ENCODE measurements at places on chromosomes 1 and 21. TPM values are rescaled to one million over a fixed set of nuclear protein-coding genes. Genes with fewer than 3 reads are reported as not detected.

GRCh38 chr1:177600936-177601335 lies 368.9 kb downstream of the SEC16B start:
- no peak for ATAC-seq

DNA sequence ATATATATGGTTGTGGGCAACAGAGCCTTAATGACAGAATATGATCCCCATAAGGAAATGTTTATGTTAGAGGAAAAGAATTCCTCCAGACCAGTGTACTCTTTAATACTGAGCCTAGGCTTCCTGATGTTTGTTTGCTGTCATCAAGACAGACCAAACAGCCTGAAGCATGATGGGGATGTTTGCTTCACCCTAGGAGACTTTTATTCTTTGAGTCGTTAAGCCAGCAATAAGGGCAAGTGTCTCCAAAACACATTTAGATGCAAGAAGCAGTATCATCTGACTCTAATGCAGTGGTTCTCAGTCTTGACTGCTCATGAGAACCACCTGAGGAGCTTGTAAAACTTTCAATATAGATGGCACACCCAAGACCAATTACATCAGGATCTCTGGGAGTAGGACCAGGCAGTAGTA lies 33.1 kb downstream of the UBE2U start:
- no peak for ATAC-seq

DNA sequence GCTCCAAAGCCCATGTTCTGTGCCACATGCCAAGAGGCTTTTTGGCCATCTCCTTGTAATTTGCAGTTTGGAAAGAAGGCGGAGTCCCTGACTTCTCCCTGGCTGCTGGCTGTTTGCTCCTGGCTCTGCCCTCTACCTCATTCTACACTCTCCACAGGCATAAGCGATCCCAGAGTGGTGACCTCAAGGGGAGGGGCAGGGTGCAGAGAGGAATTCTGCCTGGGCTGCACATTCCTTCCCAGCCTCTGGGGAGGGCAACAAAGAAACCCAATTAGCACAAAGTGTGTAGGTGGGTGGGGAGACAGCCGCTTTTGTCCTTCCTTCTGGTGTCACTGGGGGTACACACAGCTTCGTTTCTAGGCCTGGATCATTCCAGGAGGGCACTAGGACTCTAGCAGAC lies 95.3 kb downstream of the HIVEP3 start:
- ATAC-seq: no peak

DNA sequence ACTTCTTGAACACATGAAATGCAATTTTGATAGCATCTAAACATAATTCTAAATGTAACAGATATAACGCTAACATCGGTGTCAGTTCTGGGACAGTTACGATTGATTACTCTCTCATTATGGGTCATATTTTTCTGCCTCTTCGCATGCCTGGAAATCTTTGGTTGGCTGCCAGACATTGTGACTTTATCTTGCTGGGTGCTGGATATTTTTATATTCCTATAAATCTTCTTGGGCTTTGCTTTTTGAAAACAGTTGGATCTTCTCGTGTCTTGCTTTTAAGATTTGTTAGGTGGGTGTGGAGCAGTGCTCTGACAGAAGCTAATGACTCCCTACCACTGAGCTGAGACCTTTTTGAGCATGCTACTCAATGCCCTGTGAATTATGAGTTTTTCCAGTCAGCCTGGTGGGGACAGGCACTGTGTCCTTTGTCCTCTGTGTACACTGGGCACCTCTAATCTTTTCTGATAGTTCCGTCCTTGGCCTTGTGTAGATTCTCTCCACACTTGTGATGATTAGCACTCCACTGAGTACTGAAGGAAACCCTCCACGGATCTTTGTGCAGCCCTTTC lies 28.0 kb upstream of the EDARADD start:
- ATAC-seq: no peak

GRCh38 chr1:98325646-98326440 lies 335.7 kb upstream of the SNX7 start:
- no peak for ATAC-seq

- no peak for ATAC-seq
These were observed 19.9 kb downstream of the LCE3E start for GRCh38 chr1:152546704-152547103.

DNA sequence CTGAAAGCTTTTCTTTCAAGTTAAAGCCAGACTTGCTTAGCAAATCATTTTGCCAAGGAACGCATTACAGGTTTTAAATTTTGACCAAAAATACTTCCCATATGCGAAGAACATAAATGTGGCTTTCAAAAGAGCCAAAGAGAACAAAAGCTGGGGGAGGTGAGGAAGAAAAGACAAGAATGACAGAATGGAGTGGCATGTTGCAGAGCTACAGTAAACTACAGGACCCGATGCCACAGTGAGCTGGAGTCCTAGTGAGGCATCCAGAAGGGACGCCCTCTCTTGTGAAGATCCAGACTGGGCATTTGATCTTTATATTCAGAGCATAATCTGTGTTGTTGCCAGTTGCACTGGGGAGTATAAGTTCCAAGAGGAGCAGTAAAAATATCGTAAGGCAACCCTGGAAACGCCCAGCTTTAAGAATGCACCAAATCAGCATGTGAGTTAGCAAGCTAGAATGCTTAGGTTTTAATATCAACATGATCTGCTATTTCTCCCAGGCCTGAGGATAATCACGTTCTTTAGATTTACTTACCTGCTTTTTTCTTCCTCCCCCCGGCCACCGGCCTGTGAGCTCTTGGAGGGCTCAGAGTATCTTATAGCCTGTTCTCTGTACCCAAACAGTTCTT lies 48.4 kb upstream of the HOOK1 start:
- ATAC-seq: no peak

DNA sequence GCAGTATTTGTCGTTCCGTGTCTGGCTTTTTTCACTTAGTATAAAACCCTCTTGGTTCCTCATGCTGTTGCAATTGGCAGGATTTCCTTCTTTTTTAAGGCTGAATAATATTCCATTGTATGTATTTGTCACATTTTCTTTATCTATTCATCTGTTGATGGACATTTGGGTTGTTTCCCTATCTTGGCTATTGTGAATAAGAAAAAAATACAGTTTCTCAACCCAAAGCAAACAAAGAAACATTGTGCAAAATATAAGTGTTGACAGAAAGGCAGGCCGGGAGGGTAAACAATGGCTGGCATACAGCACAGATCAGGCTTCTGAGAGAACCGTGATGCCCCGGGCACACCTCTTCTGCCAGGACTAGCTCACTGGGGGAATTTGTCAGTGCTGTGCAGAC lies 26.9 kb downstream of the NENF start:
- no peak for ATAC-seq

DNA sequence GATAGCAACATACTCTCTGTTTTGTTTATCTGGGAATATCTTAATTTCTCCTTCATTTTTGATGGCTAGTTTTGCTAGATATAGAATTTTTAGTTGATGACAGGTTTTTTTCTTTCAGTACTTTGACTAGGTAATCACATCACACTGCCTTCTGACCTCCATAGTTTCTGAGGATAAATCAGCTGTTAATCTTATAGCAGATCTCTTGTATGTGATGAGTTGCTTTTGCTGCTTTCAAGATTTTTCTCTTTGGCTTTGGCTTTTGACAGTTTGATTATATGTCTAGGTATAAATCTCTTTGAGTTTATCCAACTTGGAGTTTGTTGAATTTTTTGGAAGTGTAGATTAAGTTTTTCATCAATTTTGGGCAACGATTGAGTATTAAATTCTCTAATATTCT lies 142.6 kb downstream of the ZNF644 start:
- no peak for ATAC-seq

- no peak for ATAC-seq
These were observed 14.1 kb upstream of the CTH start for GRCh38 chr1:70397013-70397412.

GRCh38 chr1:23369335-23370013 lies at the start of gene ZNF436:
Gene ZNF436 (minus strand): TSS chr1:23369836. CDS start chr1:23368005, 1,831 bp downstream.
- no peak for ATAC-seq

- no peak for ATAC-seq
These were observed 244.7 kb downstream of the SDCCAG8 start for GRCh38 chr1:243500512-243500911.

- no peak for ATAC-seq
These were observed 43.0 kb downstream of the SUSD4 start for GRCh38 chr1:223320959-223321358.

- no peak for ATAC-seq
These were observed 138.2 kb downstream of the SDCCAG8 start for GRCh38 chr1:243394066-243394465.

- no peak for ATAC-seq
These were observed 61.2 kb upstream of the ARHGEF16 start for GRCh38 chr1:3393024-3393986.

DNA sequence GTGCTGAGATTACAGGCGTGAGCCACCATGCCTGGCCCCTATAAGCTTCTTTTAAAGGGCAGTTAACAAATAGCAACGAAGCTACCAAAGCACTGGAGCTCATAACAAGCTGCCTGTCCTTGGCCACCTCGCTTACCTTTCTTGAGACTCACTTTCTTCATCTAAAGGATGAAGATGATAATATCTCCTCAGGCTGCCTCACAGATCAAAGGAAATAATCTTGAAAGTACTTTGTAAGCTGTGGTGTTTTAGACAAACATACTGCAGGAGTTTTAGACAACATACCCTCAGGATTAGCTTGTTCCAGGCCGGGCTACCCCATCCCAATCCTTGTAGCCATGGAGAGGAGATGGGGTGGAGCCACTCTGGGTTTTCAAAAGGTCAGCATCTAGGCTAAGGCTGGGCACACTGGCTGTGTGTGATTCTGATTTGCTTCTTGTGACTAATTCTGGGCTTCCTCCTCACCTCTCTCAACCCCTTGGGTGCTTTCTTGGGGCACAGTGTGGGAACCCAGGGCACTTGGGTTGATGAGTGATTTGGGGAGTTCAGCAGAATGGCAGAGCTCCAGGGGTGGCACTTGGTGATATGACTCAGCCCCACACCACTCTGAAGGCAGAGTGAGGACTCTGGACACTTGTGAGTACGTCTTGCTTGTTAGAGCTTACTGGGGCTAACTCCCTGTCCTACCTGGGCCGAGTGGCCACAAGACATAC lies 5.2 kb downstream of the GPR25 start:
- peak; percentile 85 for ATAC-seq

- ATAC-seq: no peak
These were observed 152.2 kb upstream of the LMO4 start for GRCh38 chr1:87176514-87176913.

DNA sequence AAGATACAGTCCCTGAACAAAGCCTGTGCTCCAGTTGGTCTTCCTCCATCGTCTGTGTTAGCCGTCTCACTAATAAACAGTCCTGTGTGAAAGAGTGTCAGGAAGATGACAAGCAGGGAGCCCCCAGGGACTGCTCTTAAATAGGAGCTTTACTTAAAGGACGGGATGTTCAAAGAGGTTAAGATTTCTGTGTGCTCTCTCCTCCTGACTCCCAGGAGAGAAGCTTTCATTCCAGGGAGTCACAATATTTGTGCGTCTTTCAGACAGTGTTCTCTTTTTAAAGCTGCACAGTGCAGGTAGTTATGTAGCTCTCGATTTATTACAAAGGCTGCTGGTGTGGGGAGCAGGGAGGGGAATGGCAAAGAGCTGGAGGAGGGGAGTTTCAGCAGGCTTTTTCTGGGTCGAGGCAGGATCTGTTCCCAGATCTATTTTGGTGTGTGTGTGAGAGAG lies 43.5 kb downstream of the STYXL2 start:
- no peak for ATAC-seq

DNA sequence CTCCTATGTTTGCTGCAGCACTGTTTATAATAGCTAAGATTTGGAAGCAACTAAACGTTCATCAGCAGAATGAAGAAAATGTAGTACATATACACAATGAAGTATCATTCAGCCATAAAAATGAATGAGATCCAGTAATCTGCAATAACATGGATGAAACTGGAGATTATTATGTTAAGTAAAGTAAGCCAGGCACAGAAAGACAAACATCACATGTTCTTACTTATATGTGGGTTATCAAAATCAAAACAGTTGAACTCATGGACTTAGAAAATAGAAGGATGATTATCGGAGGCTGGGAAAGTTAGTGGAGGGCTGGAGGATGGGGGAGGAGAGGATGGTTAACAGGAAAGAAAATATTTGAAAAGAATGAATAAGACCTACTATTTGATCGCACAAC lies 1017.6 kb downstream of the KCNT2 start:
- ATAC-seq: no peak

DNA sequence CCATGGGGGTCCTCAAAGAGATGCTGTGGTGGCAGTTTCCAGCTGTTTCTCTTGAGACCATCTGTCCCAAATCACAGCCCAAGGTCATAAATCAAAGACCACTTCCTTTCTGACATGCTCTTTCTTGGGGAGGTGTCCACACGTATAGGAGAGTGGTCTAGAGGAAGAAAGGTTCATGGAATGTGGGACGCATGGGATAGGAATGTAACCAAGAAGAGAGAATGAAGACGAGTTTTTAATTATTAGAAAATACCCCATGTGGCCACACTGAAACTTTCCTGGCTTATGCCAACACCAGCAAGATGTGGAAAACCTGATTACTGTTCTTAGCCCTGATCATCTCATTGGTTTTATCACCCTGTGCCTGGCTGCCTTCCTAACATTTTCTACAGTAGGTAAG lies 124.2 kb upstream of the IFFO2 start:
- ATAC-seq: no peak

- ATAC-seq: no peak
These were observed 318.8 kb upstream of the FAM78B start for GRCh38 chr1:166485620-166486019.

DNA sequence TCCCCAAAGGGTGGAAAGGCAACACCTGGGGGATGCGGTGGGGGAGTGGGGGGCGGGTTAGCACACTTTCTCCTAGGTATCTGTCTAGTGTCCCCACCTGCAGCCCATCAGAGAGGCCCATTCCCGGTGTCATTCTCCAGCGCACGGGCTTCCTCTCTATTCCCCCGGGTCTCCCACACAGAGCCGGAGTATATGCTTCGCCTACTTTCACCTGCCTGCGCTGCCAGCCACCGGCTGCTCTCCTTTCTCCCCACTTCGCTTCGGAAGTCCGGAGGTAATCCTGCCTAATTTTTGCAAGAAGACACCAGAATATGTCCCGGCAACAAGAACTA lies 852 bp downstream of the RGS7 start:
- no peak for ATAC-seq

GRCh38 chr1:53683986-53684740 lies 54.8 kb downstream of the GLIS1 start:
- no peak for ATAC-seq

DNA sequence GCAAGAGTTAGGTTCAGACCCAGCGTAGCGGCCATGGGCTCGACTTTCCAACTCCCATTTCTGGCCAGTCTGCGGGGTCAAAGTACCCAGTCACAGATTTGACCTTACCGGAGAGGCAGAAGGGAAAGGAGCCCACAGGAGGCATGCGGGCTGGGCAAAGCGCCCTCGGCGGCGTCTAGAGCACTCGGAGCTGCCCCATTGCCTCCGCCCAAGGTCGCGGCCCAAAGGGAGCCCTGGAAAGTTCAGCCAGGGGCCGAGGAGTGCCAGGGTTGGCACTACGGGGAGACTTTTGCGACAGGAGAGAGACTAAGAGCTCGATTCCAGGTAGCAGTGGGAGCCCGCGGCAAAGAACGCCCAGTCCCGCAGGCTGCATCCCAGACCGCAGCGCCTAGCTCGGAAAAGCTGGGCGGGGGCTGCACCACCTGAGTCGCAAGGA lies 896 bp downstream of the KANK4 start:
- ATAC-seq: no peak

- ATAC-seq: peak; percentile 3
These were observed 859 bp downstream of the IFFO2 start for GRCh38 chr1:18955441-18956192.

CROCC gene
- total RNA-seq: 24.5 TPM

SLC6A9 gene
- 0.87 TPM for total RNA-seq

BEND5 gene
- 5.3 TPM for total RNA-seq

HORMAD1 gene
- total RNA-seq: not detected

OR10J1 gene
- not detected for total RNA-seq

SLC19A2 gene
- total RNA-seq: 9.1 TPM

SPRR5 gene
- not detected for total RNA-seq

ELAVL4 gene
- not detected for total RNA-seq

HCRTR1 gene
- total RNA-seq: not detected
